Vagina (tissue), 2 donors: ENCODE measurements at places on chromosomes 7 and 10.

DNA sequence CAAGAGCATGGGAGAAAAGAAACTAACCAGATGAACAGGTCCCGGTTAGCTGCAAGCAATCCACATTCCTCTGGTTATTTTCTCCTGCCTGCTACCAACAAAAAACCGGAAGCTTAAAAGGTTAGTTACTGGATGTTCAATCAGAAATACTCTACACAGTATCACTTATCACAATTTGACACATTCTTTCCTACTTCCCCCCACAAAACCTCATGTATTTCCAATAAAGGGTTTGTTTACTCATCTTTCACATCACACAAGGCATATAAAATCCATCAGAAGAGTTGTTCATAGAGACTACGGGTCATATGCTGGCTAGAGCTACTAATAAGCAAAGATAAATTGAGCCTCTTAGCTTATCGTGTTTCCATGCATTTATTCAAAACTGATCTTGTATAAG, 4.8 kb downstream of the SLC25A28 start:
- no peak overlapping the region for H3K27ac ChIP-seq
- H3K4me1 ChIP-seq = peaks cover 55% of the 10 kb centered on the region
- H3K4me3 ChIP-seq = no peak overlapping the region
- DNase-seq = no peak
- no peaks in the 10 kb centered on the region for H3K27me3 ChIP-seq

DNA sequence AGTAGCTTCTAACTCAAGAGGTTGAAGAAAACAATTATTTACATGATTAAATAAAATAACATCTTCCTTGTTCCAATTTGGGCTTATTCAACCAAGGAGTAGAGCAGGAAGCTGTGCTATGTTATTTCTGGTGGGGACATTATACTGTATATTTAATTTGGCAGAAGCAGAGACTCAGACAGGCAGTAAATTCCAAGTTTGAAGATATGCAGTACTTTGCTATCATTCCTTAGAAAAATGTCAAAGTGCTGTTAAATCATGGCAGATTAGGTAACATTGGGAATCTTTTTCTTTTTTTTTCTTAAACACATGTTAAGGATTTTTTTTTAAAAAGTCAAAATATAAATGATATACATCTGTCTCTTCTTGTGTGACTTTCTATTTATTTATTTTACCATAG, 190.1 kb downstream of the SUGCT start:
- H3K27ac ChIP-seq = no peak overlapping the region
- H3K4me3 ChIP-seq = no peak overlapping the region
- H3K36me3 ChIP-seq = no peaks in the 10 kb centered on the region
- H3K27me3 ChIP-seq = no peaks in the 10 kb centered on the region
- no peaks in the 10 kb centered on the region for H3K4me1 ChIP-seq
- DNase-seq = no peak

- H3K36me3 ChIP-seq = no peaks in the 10 kb centered on the region
- no peak for DNase-seq
- no peak overlapping the region for H3K27ac ChIP-seq
Observed at GRCh38 chr10:26946102-26946811, 85.5 kb upstream of the ABI1 start.

DNA sequence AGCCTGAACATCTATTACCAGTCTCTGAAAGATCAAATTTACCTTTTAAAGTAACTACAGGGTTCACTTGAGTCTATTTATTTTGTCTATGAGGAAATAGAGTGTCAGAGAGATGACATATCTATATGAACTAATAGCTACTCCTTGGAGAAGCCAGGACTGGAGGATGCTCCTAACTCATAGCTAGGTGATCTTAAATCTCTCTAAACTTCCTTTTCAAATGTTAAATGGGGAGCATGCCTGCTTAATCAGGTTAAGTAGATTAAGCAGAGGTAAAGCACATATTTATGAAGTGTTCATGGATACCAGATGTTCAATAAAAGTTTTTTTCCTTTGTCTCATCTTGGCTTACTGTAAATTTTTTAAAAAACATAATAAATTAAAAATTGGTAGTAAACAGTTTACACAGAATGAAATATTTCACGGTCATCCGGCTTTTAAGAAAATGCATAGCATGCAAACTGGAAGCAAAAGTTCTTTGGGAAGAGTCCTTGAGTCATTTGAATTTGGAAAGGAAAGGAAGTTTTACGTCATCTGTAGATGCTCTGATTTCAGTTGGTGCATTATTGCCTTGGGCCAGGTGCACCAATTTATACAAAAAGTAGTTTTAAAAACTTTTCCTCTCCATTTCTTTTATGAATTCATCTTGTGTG, 155.1 kb downstream of the BICC1 start:
- H3K4me3 ChIP-seq = no peak overlapping the region
- DNase-seq = no peak
- peaks cover 19% of the 10 kb centered on the region for H3K4me1 ChIP-seq
- no peaks in the 10 kb centered on the region for H3K27me3 ChIP-seq
